ENCODE measurements at places on chromosomes 5 and 9.

GRCh38 chr9:9112001-9112720, 1312.6 kb upstream of the DMAC1 start:
- no peak for DNase-seq

DNA sequence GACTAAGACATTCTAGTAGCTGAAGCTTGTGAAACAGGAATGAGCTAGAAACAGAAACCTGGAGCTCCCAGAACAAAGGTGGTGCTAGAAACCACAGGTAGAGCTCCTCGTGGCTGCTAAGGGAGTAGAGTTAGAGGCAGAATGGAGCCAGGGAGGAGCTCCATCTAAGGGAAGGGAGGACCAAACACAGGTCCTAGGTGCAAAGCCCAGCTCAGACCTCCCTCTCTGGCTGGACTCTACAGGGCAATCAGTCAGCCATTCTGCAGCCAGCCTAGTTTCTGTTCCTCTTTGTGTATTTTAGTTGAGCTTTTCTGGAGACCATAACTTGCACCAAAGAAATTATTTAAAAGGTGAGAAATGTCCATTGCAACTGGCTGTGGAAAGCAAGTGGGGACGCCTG, 70.4 kb downstream of the CRB2 start:
- no peak for DNase-seq

DNA sequence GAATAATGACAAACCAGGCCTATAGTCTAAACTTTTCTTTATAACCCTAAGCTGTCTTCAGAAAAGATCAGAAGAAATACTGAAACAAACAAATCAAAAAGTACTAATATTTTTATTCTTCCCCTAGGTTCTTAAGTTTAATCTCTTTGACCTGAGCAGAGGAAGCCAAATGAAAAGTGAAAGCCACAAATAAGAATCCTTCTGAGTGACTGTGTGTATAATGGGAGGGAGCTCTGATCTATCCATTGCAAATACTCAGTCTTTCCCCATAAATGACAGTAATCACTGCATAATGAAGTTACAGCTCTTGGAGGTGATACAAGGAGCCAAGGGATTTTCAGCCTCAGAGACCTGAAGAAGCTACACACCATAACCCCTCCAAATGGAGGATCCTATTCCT, 126.9 kb upstream of the ATP10B start:
- DNase-seq: no peak

GRCh38 chr5:109408991-109409843, 557 bp downstream of the PJA2 start:
- peak; percentile 76 for DNase-seq

DNA sequence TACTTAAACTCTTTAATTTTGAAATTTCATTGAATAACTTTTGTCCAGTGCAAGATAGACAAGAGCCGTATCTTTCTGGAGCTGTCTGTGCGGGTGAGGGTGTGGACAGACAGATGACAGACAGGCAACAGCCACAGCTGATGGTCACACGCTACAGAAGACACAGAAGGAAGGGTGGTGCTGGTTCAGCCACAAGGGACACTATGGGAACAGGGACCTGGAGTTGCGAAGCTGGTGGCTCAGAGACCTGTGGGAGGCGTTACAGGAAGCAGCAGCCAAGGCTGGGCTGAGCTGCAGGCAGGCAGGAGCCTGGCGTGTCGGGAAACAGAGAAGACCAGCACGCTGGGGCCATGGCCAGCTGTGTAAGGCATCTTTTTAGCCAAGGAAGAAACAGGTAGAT, 104.4 kb downstream of the WNK2 start:
- DNase-seq: no peak

- peak; percentile 82 for DNase-seq
Observed at GRCh38 chr9:94799578-94800264, 73.2 kb downstream of the AOPEP start.

DNA sequence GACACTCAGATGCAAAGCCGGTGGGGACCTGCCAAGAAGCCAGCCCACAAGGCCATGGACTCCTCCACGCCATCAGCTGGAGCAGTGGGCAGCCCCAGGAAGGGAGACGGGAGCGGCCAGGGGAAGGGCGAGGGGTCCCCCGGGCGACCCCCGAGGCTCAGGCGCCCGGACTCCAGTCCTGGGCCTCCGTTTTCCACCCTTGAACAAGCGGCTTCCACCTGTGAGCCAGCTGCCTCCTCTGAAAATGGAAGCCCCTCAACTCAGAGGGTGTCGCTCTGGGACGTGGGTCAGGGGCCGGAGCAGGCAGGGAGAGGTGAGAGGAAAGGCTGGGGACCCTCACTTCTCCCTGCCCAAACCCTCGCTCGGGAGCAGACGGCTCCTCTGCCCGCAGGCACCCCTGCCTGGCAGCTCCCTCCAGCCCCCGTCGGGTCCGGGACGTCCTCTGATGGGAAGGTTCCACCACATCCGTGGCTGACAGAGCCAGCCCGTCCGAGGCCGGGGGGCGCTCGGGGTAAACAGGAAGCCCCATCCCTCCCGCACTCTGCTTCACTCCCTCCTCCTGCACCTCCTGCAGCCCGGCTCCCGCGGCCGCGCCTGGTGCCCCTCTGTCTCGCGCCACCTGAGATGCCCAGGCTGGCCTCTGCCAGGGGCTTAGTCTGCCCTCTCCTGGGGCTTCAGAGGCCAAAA, 3.7 kb upstream of the EGFL7 start:
- no peak for DNase-seq

DNA sequence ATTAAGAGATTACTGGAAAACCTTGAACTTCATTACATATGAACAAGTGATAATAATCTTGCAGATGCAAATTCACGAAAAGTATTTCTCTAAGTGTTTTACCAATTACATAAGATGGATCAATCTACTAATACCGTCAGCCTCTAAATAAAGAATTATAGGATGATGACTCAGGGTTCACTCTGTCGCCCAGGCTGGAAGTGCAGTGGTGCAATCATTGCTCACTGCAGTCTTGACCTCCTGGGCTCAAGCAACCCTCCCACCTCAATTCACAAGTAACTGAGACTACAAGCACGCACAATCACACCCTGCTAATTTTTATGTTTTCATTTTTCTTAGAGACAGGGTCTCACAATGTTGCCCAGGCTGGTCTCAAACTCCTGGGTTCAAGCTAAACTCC, 56.1 kb downstream of the CHD1 start:
- DNase-seq: no peak

GRCh38 chr5:144451187-144451973, 280.7 kb downstream of the KCTD16 start:
- no peak for DNase-seq

GRCh38 chr5:72436796-72437471, 70.3 kb downstream of the ZNF366 start:
- DNase-seq: no peak

DNA sequence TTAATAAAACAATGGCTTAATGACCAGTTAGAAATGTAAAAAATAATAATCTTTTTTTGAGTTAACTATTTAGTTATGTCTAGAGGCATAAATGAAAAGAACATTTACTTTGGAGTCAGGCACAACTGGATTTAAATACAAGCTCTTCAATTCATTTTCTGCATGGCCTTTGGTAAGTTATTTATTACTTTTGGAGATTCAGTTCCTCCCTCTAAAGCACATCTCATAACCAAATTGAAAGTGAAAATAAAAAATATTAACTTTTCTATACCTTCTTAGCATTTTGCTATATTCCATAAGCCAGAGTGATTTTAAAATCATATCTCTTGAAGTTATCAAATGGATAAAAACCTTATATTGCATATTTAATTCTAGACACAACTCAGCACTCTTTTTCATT, 434.9 kb upstream of the SMARCA2 start:
- no peak for DNase-seq

DNA sequence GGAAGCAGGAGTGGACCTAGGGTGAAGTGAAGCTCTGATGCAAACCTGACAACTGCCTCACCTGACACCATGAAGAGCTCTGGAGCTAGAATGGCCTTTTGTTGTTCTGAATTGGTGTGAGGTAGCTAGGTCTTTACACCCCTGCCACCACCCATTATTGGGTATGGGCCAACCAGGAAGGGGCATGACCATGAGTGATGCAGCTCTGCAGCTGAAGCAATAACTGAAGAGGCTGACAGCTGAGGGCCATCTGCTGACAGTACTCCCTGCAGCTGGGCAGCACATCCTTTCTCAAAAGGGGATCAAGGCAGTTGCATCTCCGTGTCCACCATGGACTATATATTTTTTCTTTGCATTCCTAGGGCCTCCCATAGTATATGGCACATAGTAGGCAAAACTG, 87.0 kb upstream of the TLE1 start:
- DNase-seq: peak; percentile 73

- peak; percentile 50 for DNase-seq
Observed at GRCh38 chr5:113663879-113664541, 150.5 kb downstream of the YTHDC2 start.

- DNase-seq: peak; percentile 25
Observed at GRCh38 chr5:102589661-102590060, 90.9 kb upstream of the SLCO6A1 start.

GRCh38 chr9:133733421-133733795, 4.7 kb downstream of the SARDH start:
- peak; percentile 24 for DNase-seq

DNA sequence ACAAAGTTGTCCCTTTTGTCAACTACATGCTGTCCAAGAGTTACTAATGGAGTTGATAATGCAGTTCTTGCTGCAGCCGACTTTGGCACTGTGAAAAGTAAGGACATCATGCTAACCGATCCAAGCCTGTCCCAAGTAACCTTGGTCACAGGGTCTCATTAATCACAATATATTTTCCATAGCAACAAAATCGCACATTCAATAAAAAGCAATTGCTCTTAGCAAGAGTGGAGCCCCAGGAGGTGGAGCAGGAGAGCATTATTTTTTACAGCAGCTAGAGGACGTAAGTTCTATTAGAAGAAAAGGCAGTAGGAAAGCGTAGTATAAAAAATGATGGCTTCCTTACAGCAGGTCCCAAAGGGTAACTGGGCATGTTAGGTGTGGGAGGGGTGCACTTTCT, 570.3 kb downstream of the EBF1 start:
- no peak for DNase-seq

DNA sequence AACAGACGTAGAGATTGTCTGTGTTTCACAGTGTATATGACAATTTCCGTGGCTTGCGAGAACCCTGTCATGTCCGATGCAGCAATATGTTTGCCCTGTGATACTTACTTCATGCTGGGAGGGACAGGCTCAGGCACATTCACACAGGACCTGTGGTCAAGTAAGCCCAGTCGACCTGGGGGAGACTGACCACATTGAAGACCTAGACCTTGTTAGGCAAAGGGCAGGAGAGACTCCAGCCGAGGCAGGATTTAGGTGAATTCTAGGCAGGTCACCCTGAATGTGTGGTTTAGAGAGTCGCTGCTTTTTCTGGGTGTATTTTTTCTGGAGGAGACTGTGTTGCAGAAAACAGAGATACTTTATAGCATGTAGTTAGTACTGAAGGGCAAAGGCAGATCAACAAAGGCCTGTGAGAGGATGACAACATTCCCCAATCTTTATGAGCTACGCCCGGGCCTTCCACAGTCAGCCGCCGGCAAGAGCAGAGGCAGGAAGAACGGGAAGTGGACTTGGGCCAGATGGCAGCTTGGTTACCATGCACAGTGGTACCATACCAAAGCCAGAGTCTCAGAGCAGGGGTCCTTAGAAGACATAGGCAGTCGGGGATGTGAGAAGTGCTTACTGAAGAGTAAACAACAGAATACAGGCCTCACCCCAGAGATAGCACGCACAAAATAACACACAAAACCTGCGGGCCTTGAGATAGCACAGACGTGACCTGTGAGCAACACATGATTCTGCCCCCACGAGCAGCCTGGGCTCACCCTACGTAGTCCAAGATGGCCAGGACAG, 220.7 kb downstream of the CACNA1B start:
- no peak for DNase-seq

DNA sequence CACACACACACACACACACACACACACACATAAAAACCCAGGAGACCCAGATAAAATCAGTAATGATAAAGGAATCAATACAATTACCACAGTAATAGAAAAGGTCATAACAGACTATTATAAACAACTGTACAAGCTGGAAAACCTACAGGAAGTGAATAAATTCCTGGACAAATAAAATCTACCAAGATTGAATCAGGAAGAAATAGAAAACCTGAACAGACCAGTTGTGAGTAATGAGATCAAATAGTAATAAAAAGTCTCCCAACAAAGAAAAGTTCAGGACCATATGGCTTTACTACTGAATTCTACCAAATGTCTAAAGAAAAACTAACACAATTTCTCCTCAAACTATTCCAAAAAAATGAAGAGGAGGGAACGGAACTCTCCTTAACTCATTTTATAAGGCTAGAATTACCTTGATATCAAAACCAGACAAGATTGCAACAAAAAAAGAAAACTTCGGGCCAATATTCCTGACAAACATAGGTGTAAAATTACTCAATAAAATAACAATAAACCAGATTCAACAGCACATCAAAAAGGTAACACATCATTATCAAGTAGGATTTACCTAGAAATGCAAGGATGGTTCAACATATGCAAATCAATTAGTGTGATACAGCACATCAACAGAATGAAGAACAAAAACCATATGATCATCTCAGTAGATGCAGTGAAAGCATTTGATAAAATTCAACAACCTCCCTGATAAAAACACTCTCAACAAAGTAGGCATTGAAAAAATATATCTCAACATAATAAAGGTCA, 325.2 kb upstream of the POU5F2 start:
- DNase-seq: no peak

DNA sequence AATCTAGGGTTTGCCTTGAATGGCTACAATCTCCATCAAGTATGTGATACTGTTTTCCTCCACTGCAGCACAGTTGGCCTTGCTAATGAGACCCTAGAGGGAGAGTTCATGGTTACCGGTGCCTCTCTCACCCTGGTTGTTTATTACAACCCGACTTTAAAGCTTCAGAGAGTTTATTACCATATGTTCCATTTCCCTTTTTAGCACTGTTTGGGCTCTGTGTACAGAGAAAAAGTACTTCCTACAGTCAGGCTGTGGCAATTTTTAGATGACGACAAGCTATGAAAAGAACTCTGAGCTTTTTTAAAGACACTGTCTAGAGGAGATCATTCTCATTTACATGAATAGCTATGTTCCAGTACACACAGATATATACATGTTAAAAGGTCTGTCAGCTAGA, 48.8 kb upstream of the PLCXD3 start:
- no peak for DNase-seq

DNA sequence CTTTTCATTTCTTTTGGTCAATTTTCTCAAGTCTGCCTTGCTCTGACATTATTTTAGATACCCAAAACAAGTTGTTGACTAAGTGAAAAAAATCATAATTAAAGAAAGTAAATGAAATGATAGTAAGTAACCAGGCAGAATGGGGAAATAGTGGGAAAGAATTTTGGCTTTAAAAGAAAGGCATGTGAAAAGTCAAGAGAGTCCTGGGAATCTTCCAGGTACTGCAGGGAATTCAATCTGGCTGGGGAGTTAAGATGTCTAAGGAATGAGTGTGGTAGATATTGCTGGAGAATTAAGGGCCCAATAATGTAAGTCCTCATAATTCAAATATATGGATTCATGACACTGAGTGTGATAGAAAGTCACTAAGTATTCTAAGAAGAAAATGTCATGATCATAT, 123.1 kb upstream of the PAPPA start:
- DNase-seq: no peak

- DNase-seq: peak; percentile 17
Observed at GRCh38 chr5:101977729-101978345, 318.2 kb downstream of the SLCO4C1 start.

- DNase-seq: no peak
Observed at GRCh38 chr9:77421506-77422265, 226.4 kb downstream of the GNA14 start.

- no peak for DNase-seq
Observed at GRCh38 chr9:2354856-2355696, 266.5 kb upstream of the VLDLR start.

Data from myocyte (in vitro differentiated cells).